ENCODE measurements at places on chromosomes 7 and 10.
A peak's percentile ranks its signal among the peaks of the same experiment; 100 is the strongest.

- no peaks in the 10 kb centered on the region for H3K36me3 ChIP-seq
- H3K27ac ChIP-seq, result no peak overlapping the region
- no peak for DNase-seq
- H3K4me3 ChIP-seq, result no peak overlapping the region
- H3K27me3 ChIP-seq, result peaks cover 8% of the 10 kb centered on the region
Measured at GRCh38 chr10:35092851-35093250, 2.7 kb upstream of the CUL2 start.

- no peak overlapping the region for H3K27ac ChIP-seq
- peaks cover 5% of the 10 kb centered on the region for H3K4me1 ChIP-seq
- H3K27me3 ChIP-seq, result peaks cover 21% of the 10 kb centered on the region
- H3K36me3 ChIP-seq, result no peaks in the 10 kb centered on the region
- H3K4me3 ChIP-seq, result no peak overlapping the region
Measured at GRCh38 chr10:7513455-7513854, 102.6 kb upstream of the SFMBT2 start.

DNA sequence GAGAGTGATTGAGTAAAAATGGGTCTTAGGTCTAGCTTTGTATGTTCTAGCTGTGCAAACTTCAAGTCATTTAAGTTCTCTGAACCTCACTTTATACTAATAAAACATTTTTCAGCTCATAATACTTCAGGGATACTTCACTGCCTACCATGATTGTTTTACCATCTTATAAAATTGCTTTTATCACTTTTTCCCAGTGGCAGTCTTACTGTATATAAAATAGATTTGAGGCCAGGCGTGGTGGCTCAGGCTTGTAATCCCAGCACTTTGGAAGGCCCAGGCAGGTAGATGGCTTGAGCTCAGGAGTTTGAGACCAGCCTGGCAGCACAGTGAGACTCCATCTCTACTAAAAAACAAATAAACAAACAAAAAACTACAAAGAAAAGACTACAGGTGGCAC is 17.4 kb downstream of the FGL2 start:
- no peak overlapping the region for H3K4me3 ChIP-seq
- H3K4me1 ChIP-seq, result peaks cover 20% of the 10 kb centered on the region
- H3K36me3 ChIP-seq, result no peaks in the 10 kb centered on the region
- no peak for DNase-seq
- no peaks in the 10 kb centered on the region for H3K27me3 ChIP-seq
- no peak overlapping the region for H3K27ac ChIP-seq

GRCh38 chr7:26857506-26858240 is 6.7 kb downstream of the SKAP2 start:
- peak; percentile 66 for DNase-seq
- H3K4me1 ChIP-seq, result peaks cover 6% of the 10 kb centered on the region
- no peak overlapping the region for H3K27ac ChIP-seq

- DNase-seq, result no peak
- H3K27ac ChIP-seq, result no peak overlapping the region
- peaks cover 3% of the 10 kb centered on the region for H3K36me3 ChIP-seq
- H3K27me3 ChIP-seq, result no peaks in the 10 kb centered on the region
Measured at GRCh38 chr10:12636571-12636970, 287.2 kb downstream of the CAMK1D start.

DNA sequence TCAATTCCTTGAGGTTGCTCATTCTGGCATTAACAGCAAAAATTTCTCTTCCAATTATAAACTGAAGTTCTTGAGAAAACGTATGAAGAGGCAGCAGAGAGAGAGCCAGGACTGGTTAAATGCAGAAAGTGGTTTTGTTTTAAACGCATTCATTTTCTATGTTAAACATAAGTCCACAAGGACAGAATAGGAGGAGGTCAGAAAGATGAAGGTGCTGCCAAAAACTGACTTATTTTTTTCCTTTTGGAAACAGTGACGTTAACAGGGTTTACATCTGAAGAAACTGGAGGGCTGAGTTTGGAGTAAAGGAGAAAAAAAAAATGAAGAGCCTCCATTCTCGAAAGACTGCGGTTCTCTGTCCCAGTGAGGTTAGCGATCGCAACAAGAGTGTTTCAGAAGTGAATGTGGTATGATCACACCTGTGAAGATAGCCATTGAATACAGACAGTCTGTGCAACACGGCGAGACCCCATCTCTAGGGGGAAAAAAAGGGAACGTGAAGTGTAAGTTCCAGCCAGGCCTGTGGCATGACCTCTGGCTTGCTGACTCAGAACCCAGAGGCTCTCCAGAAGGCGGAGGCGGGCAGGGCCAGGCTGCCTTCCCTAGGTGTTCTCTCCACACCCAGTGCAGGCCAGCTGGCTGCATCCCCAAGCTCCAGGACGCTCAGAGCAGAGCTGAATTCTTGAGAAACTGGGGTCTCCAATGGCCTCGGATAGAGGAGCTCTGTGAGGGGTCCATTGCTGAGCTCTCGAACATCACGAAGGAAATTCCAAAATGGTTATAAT is 84.0 kb downstream of the CHST15 start:
- H3K4me3 ChIP-seq, result no peak overlapping the region
- H3K27me3 ChIP-seq, result no peaks in the 10 kb centered on the region
- no peak overlapping the region for H3K27ac ChIP-seq

DNA sequence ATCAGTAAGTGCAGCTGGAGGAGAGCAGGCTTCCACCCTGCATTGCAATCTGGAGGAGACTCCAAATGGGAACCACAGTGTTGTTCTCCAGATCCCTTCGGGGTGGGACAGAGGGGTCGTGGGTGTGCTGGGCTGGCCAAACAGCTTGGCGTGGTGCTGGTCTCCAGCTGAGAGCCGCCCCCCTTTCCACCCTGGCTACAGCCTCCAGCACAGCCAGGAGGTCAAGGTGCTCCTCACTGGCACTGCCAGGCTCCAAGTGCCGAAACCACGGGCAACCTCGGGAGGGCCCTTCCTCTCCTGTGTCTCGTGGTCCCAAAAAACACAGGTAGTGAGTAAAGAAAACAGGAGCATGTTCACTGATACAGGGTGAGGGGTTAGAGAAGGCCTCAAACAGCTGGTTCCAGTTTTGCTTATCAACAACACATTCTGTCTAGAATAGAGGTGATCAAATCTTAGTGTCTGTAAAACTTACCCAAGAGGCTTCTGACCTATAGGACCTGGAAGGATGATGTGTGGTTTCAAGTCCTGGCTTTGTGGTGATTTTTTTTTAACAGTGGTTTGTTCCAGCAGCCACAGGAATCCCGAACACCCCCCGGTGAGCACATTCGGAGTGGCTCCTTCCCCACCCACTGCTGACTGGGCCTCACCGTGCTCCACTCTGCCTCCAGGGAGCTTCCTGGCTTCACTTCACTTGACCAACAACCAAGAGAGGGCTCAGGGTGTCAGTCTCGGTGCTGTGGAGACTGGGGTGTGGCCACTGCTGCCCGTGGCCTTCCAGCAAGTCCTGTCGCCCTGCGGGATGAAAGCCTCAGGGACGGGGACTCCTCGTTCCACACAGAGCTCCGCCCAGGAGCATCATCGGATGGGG is 31.2 kb upstream of the EN2 start:
- H3K27ac ChIP-seq, result no peak overlapping the region
- H3K27me3 ChIP-seq, result peaks cover 64% of the 10 kb centered on the region
- no peak overlapping the region for H3K4me3 ChIP-seq
- no peaks in the 10 kb centered on the region for H3K4me1 ChIP-seq
